ENCODE measurements at places on chromosomes 16 and 17.

GRCh38 chr17:13917634-13918033 is 151.7 kb upstream of the COX10 start:
- DNase-seq = no peak

GRCh38 chr17:60435244-60436167 is 13.2 kb downstream of the CHCT1 start:
- DNase-seq = peak; percentile 71

DNA sequence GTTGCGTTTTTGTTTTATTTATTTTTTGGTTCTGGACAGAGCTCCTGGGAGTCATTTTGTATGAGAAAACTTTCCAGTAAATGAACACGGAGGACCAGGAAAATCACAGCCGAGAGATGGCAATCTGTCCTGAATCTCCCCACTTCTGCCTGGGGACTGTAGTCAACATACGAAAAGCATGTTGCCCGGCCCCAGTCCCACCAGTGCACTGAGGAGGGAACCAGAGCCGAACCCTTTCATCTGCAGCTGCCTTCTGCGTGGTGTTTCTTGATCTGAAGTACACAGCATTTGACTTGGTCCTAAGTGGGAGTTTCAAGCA is 18.9 kb downstream of the SNX11 start:
- no peak for DNase-seq

- no peak for DNase-seq
These were observed 46.7 kb downstream of the MAP2K6 start for GRCh38 chr17:69460963-69461922.

DNA sequence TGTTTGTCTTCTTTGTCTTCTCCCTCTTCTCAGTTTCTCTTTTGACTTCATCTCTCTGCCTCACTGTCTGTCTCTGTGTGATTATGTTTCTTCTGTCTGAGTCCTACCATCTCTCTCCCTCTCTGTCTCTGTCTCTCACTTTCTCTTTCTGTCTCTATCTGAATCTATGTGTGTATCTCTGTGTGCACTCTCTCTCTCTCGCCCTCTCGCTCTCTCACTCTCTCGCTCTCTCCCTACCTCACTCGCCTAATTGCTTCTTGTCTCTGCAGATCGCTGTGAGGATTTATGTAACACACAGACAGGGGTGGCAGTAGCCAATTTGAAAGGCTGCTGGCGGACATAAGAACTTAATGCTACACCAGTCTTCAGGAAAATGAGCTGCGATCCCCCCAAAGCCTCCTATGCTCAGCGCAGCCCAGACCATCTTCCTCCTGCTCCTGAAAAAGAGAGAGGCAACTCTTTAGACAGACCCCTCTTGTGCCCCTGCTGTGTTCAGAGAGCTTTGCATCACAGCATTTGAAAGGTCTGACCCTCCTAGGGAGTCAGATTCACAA is 140.9 kb downstream of the CCT6B start:
- DNase-seq = no peak

DNA sequence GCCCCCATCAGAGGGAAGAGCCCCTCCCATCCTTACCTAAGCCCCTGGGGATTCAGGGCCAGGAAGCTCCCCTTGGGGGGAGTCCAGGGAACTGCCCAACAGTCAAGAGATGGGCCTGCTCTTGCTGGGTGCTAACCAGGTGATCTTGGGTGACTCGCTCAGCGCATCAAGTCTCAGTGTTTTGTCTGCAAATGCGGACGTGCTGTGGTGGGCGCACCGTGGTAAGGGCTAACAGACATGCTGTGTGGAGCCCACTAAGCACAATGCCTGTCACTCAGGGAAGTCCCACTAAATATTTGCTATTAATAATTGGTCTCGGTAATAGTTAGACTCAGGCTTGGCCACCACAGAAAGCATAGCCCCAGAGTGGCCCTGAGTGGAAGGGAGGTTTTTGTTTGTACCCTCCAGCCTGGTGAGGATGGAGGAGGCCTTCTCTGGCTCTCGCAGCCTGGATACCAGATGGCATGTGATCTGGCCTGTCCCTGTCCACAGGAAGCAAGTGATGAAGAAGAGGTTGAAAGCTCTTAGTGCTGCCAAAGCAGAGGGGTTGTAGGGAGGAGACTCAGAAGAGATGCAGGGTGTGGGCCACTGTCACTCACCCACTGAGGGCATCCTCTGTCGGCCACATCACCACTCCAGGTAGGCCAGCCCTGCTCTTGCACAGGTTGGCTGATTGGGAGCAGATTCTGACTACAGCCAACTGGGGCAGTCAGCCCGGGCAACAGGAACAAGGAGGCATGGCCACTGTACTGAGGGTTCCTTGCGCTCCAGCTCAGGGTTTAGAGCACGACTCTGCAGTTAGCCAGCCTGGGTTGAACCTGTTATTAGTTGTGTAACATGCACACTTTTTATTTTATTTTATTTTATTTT is 69.8 kb upstream of the KSR1 start:
- DNase-seq = no peak

DNA sequence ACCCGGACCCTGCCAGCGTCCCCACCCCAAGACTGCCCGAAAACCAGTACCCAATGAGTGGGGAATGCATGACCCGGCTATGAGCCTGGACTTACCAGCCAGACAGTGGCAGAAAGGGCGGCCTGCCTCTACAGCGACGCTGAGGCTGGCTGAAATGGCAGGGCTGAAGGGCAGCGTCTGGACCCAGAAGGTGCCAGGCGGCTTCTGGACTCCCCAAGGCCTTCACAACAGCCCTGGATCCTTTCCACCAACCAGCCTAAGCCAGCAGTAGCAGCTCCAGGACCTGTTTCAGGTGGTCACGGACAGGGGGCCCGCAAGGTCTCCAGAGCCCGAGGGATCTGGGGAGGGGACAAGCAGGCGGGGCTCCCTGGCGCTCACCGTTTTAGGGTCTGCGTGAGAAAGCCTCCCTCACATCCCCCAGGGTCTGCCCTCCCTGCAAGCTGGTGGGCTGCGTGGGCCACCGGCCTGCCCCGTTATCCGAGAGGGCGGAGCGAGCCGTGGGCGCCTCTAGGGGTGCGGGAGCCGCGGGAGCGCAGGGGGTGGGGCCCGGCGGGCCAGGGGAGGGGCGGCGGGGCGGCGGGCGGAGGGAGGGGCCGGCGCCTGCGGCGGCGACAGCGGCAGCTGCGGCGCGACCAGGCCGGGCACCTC is at the start of gene RIPOR1:
RIPOR1 (plus strand) TSS at position 608 of the 648 bp plus-strand sequence. CDS start 9,618 bp downstream, outside the sequence.
- no peak for DNase-seq

GRCh38 chr16:75019586-75019985 is 20.8 kb downstream of the ZNRF1 start:
- no peak for DNase-seq

GRCh38 chr17:82577300-82577699 is 57.8 kb downstream of the FOXK2 start:
- no peak for DNase-seq

DNA sequence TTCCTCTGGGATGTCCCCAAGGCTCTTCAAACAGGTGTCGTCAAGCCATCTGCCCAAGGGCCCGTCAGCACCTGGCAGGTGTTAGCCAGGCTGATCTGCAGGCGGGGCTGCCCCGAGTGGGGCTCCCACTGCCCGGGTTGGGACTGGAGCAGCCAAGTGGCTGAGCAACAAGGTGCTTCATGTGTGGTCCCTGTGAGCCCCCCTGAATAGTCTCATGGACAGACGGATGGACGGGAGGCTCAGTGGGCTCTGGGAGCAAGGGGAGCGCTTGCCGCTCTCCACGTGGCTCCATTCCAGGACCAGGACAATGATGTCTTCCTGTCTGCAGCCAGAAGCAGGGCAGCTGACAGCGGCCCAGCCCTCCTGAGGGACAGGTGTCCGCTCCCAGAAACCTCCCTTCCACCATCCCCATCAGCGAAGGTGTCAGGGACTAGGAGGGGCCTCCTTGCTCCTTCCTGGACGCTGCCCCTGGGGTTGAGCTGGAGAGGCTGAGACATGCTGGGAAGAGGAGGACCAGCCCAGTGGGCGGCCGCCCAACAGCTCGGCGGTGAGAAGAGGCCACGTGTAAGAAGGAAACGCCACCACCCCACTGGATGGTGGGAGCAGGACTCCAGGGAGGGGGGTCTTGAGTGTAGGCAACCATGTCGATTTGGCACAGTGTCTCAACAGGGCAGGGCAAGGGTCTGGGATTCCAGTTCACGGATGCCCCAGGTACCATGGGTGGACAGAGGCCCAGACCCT is 9.6 kb downstream of the SNAI3 start:
- DNase-seq = no peak

- DNase-seq = no peak
These were observed 3.7 kb upstream of the VAT1L start for GRCh38 chr16:77784441-77785372.

- DNase-seq = no peak
These were observed 361.2 kb downstream of the TMEM114 start for GRCh38 chr16:8229011-8229520.

DNA sequence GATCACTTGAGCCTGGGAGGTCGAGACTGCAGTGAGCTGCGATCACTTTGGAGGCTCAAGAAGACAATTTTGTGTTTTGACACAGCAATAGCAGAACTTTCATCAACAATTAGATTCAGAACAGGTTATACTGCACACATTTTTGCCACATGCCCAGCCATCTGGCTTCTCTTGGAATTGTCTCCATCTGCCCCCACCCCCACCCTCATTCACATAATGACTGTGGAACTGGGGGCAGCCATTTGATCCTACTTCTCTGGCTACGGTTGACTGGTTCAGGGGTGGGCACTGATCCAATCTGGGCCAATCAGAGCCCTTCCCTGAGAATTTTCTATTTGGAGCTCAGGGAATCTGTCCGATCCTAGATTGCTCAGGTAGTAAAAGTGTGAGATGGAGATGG is 14.0 kb downstream of the TMEM92 start:
- DNase-seq = no peak

DNA sequence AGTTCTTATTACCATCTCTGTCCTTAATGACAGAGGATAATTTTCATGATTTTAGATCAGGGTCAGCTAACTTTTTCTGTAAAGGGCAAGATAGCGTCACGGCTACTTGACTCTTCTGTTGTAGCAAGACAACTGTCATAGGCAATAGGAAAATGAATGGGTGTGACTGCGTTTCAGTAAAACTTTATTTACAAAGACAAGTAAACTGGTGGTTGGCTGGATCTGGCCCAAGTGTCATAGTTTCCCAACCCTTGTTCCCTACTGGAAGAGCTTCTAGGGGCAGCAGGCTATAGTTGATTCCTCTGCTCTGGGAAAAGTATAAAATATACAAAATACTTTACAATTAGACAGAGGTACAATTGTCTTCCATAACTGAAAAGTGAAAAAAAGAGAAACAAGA is 50.6 kb upstream of the VPS4A start:
- DNase-seq = no peak

DNA sequence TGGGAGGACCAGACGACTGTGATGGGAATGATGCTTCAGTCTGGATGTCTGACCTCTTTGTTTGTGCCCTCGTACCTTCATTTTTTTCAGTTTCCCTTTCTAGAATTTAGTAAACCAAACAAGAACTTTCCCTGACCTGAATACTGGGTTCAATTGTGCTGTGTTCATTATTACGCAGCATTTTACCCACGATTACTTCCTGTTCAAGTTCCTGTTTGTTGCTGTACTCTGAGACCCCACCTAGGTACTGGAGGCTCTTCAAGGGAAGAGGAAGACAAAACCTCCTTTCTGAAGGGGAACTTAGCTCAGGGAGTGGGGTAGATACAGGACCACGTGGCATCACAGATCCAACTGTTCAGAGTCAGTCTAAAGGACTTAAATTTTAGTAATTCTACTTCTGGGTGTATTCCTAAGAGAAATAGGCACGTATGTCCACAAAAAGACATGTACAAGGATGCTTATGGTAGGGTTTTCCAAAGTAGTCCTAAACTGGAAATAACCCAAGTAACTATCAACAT is 9.2 kb upstream of the PRKCB start:
- DNase-seq = no peak
